ENCODE measurements at places on chromosomes 1 and 21. TPM values are rescaled to one million over a fixed set of nuclear protein-coding genes. Genes with fewer than 3 reads are reported as not detected.

Gene PLEKHA6
- 3.9 TPM for total RNA-seq

DNA sequence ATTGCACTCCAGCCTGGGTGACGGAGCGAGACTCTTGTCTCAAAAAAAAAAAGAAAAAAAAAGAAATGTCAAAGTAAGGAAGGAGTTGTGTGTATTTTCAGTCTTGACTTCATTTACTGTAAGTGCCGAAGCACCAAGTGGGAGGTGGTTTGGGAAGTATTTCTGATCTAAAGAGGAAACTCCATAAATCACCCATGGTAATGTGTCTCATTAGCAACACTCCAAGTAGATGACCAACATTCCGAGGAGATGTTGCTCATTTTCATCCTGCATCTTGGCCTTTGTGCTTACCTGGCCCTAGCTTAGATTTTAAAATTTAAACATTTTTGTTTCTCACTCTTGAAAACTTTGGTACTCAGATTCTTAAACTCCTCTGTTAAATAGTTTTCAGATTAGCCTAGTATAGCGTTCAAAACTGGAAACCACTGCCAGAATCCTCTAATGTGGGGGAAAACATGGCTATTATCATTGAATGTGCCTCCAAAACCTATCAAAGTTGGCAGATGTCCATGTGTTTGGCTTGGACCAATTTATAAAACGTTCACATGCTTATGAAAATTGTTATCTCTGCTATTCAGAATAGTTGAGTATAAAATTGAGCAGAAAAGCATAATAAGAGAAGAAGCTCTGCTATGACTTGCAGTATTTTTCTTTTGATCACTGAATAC lies 110.4 kb downstream of the NFIA start:
- no peaks in the 10 kb centered on the region for H3K27me3 ChIP-seq
- peaks cover 11% of the 10 kb centered on the region for H3K4me1 ChIP-seq
- no peaks in the 10 kb centered on the region for H3K36me3 ChIP-seq
- DNase-seq: no peak
- H3K4me3 ChIP-seq: no peak overlapping the region
- H3K27ac ChIP-seq: peak overlapping the region; percentile 94

GRCh38 chr1:9084906-9085305 lies 15.5 kb upstream of the SLC2A5 start:
- H3K27ac ChIP-seq: no peak overlapping the region
- H3K27me3 ChIP-seq: no peaks in the 10 kb centered on the region
- H3K4me3 ChIP-seq: no peak overlapping the region
- DNase-seq: peak; percentile 83
- no peaks in the 10 kb centered on the region for H3K4me1 ChIP-seq

DNA sequence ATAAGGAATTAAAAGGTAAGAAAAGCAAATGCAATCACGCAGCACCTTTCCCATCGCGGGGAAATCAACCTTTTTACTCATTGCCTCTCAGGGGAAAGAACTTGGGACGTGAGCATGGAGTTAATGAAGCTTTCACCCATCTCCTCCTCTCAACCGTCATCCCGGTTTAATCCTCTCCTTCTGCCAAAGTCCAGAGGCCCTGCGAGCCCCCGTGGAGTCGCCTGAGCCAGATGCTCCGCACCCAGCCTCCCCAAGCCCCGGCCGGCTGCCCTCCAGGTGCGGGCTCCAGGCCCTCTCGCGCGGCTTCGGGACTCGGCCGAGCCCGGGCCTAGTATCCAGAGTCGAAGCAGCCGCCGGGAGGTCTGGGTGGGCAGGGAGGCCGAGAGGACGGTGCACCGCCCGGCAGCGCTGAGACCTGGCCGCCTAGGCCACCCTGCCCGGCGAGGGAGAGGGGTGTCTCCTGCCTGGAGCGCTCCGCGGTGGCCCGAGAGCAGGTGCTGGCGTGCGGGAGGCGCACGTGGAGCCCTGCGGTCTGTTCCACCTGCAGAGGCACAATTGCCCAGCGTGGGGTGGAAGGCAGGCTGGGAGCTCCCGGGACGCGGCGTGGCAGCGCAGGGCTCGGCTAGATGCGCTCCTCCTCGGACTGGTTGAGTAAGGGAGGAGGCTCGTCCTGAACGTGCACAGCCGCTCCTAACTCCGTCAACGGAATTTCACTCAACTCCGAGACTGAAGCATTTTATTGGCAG lies 218.5 kb downstream of the SDCCAG8 start:
- H3K4me1 ChIP-seq: no peaks in the 10 kb centered on the region
- DNase-seq: peak; percentile 73
- H3K4me3 ChIP-seq: no peak overlapping the region
- no peaks in the 10 kb centered on the region for H3K27me3 ChIP-seq
- H3K27ac ChIP-seq: no peak overlapping the region
- no peaks in the 10 kb centered on the region for H3K36me3 ChIP-seq

GRCh38 chr1:205744403-205744802 lies 5.6 kb downstream of the NUCKS1 start:
- no peak overlapping the region for H3K27ac ChIP-seq
- H3K4me3 ChIP-seq: no peak overlapping the region
- H3K27me3 ChIP-seq: no peaks in the 10 kb centered on the region
- no peaks in the 10 kb centered on the region for H3K36me3 ChIP-seq

DNA sequence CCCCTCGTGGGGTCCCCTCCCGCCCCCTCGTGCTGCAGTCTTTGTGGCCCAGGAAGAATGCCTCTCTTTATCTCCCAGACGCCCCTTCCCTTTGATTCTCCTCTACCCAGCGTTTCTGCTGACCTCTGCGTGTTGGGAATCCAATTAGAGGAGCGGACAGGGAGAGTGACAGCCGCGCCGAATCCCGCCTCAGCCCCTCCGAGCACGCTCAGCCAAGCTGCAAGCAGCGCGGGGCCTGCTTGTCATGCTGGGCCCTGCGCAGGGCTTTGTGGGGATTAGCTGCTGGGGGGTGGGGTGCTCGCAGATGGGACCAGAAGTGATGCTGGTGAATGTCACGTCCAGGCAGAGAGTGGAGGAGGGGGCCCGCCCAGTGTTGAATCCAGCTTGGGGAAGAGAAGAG lies 91.1 kb downstream of the EPHB2 start:
- H3K27ac ChIP-seq: no peak overlapping the region
- DNase-seq: no peak
- no peak overlapping the region for H3K4me3 ChIP-seq
- H3K27me3 ChIP-seq: no peaks in the 10 kb centered on the region
- H3K4me1 ChIP-seq: no peaks in the 10 kb centered on the region

DNA sequence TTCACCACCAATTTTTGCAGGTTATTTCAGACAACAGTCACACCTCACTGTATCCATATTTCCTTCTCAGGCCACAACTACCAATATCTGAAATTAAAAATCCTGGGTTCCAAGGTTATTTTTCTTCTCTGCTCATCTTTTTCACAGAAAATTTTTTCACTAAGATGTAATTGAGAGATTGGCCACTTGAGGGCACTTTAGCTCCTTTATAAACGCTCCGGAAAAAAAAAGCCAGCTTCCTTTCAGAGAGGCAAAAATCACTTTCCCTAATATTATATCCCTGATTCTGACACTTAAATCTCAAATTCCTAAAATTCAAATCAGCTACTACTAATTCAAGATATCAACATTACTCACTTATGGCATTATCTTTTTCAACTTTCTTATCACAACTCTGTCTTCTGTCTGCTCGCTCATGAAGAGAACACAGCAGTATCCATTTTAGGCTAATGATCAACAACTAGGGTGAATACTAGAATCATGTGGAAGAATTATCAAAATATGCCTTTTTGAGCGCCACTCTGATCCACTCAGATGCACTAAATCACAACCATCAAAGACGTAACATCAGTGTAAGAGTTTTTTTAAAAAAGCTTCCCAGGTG lies 101.4 kb upstream of the RGS1 start:
- no peaks in the 10 kb centered on the region for H3K27me3 ChIP-seq
- DNase-seq: no peak
- H3K27ac ChIP-seq: no peak overlapping the region
- no peaks in the 10 kb centered on the region for H3K36me3 ChIP-seq
- H3K4me1 ChIP-seq: no peaks in the 10 kb centered on the region

DNA sequence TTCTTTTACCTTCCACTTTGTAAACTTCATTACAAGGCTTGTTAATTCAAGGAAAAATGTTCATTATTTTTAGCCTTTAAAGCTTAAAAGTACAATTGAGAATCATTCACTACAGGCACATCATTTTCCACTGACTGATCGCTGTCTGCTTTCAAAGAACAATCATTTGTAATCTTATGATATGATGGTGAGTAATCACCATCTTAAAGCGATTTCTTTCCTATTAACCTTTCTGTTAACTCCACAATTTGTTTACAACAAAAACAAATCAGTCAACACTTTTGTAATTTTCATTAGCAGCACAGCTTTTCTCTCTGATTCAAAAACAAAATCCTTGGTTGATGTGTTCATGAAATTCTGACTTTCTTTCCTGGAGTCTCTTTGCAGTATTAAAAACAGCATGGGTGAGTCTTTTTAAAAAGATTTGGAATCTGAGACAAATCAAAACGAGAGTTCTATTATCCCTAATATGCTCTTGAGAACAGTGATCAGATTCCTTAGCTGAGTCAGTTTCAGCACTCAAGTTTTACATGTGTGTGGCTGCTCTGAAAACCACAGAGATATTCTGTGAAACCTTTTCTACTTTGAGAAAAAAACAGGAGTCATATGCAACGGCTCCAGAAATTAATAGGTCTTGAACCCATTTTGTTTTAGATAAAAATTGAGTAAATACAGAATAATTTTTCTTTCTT lies 145.8 kb upstream of the TMPRSS15 start:
- no peak overlapping the region for H3K27ac ChIP-seq
- H3K4me1 ChIP-seq: no peaks in the 10 kb centered on the region
- H3K27me3 ChIP-seq: no peaks in the 10 kb centered on the region
- no peak overlapping the region for H3K4me3 ChIP-seq
- no peaks in the 10 kb centered on the region for H3K36me3 ChIP-seq

Gene RIMKLA
- total RNA-seq: 1.3 TPM

GRCh38 chr1:147630447-147630846 lies 39.9 kb downstream of the ACP6 start:
- no peak for DNase-seq
- no peaks in the 10 kb centered on the region for H3K4me1 ChIP-seq

Gene PM20D1
- 0.19 TPM for total RNA-seq

Gene APOBEC4
- total RNA-seq: not detected

- H3K36me3 ChIP-seq: no peaks in the 10 kb centered on the region
- no peak overlapping the region for H3K4me3 ChIP-seq
- no peak overlapping the region for H3K27ac ChIP-seq
- no peak for DNase-seq
- H3K4me1 ChIP-seq: peaks cover 3% of the 10 kb centered on the region
Measured at GRCh38 chr21:34148419-34148804, 75.0 kb downstream of the MRPS6 start.

Gene MYOM3
- total RNA-seq: 1.9 TPM

Gene TUT4
- total RNA-seq: 71.5 TPM

GRCh38 chr1:86176226-86176625 lies 19.7 kb upstream of the COL24A1 start:
- H3K27me3 ChIP-seq: no peaks in the 10 kb centered on the region
- H3K36me3 ChIP-seq: no peaks in the 10 kb centered on the region
- DNase-seq: no peak
- H3K4me1 ChIP-seq: no peaks in the 10 kb centered on the region
- no peak overlapping the region for H3K4me3 ChIP-seq

GRCh38 chr1:61708953-61709907 lies 15.7 kb downstream of the TM2D1 start:
- peak overlapping the region; percentile 25 for H3K27ac ChIP-seq
- no peaks in the 10 kb centered on the region for H3K4me1 ChIP-seq
- H3K27me3 ChIP-seq: no peaks in the 10 kb centered on the region
- H3K4me3 ChIP-seq: no peak overlapping the region

DNA sequence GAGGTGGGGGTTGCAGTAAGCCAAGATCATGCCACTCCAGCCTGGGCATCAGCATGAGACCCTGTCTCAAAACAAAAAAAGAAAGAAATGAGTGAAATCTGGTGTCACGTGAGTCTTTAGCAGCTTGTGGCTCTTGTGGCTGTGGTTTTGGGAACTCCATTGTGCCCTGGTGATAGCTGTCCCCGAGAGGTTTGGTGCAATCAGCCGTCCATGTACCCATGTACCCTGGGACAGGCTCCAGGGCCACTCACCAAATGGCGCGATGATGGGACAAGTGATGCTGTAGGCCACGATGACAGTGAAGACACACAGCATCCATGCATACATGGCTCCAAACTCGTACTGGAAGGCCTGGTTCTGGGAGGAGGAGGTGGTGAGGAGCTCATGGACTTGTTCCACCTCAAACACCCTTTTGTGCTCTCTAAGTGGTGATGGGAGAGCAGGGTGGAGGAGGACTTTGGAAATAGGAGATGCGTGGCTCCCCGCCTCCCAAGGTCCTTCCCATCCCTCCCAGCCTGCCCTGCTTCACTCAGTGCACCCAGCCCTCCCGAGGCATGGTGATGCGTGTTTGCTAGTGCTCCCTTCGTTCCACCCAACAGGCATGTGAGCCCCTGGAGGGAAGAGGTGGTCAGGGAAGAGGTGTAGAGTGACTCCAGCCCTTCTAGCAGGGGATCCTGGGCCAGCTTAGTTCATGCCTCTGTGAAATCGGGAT lies 29.6 kb downstream of the TMEM63A start:
- no peak overlapping the region for H3K4me3 ChIP-seq
- H3K27me3 ChIP-seq: no peaks in the 10 kb centered on the region

- no peak overlapping the region for H3K4me3 ChIP-seq
- no peak for DNase-seq
- no peak overlapping the region for H3K27ac ChIP-seq
- no peaks in the 10 kb centered on the region for H3K4me1 ChIP-seq
- no peaks in the 10 kb centered on the region for H3K27me3 ChIP-seq
- H3K36me3 ChIP-seq: no peaks in the 10 kb centered on the region
Measured at GRCh38 chr1:48595613-48596012, 123.6 kb upstream of the SPATA6 start.

Gene CEP85
- total RNA-seq: 3.0 TPM

GRCh38 chr1:27406362-27406680 lies 13.9 kb downstream of the GPR3 start:
- peaks cover 9% of the 10 kb centered on the region for H3K36me3 ChIP-seq
- no peaks in the 10 kb centered on the region for H3K27me3 ChIP-seq
- no peak overlapping the region for H3K27ac ChIP-seq
- DNase-seq: no peak
- no peak overlapping the region for H3K4me3 ChIP-seq
- no peaks in the 10 kb centered on the region for H3K4me1 ChIP-seq

GRCh38 chr1:45014321-45015028 lies 2.4 kb downstream of the UROD start:
- no peaks in the 10 kb centered on the region for H3K36me3 ChIP-seq
- no peaks in the 10 kb centered on the region for H3K4me1 ChIP-seq
- peak; percentile 85 for DNase-seq
- no peak overlapping the region for H3K4me3 ChIP-seq
- no peak overlapping the region for H3K27ac ChIP-seq

Gene RABIF
- 7.5 TPM for total RNA-seq

DNA sequence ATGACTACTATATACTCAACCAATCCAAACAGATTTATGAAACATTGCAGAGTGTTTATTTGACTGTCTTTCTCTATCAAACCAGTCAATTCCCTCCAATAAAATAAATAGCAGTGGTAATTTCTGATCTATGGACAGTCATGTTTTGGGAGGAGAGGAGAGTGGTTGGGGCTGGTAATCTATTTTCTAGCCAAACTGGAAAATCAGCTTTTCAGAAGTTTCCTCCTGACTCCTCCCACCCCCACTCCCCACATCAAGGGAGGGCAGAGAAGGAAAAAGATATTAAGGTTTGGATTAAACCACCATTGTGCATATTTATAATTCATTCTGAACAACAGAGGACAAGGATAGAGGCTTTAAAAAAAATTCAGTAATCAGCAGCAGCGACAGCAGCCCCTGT lies 69.4 kb upstream of the SOX13 start:
- no peak overlapping the region for H3K4me3 ChIP-seq
- no peaks in the 10 kb centered on the region for H3K4me1 ChIP-seq
- DNase-seq: no peak
- H3K27me3 ChIP-seq: no peaks in the 10 kb centered on the region
- H3K36me3 ChIP-seq: no peaks in the 10 kb centered on the region

GRCh38 chr1:4617506-4617905 lies 36.9 kb upstream of the AJAP1 start:
- no peaks in the 10 kb centered on the region for H3K4me1 ChIP-seq
- no peaks in the 10 kb centered on the region for H3K36me3 ChIP-seq
- no peaks in the 10 kb centered on the region for H3K27me3 ChIP-seq
- peak; percentile 52 for DNase-seq
- no peak overlapping the region for H3K27ac ChIP-seq

Gene PADI2
- 1.8 TPM for total RNA-seq

Data from aorta (tissue), 5 donors.